ENCODE measurements at places on chromosomes 7 and 10. TPM values are rescaled to one million over a fixed set of nuclear protein-coding genes. Genes with fewer than 3 reads are reported as not detected.

The WEE2 gene
- not detected for total RNA-seq

The CABCOCO1 gene
- total RNA-seq, result 0.66 TPM

The MPP7 gene
- total RNA-seq, result 14.0 TPM

The ST8SIA6 gene
- total RNA-seq, result 10.9 TPM

The ASAH2 gene
- 3.7 TPM for total RNA-seq

The SFTPA1 gene
- total RNA-seq, result not detected

The CDHR3 gene
- 0.66 TPM for total RNA-seq

The POMZP3 gene
- 14.8 TPM for total RNA-seq

The TRPV6 gene
- not detected for total RNA-seq

The MARCHF5 gene
- total RNA-seq, result 29.4 TPM

The ANKRD7 gene
- total RNA-seq, result 2.1 TPM
